Right atrium auricular region (tissue), 2 donors: ENCODE measurements at places on chromosomes 12 and 14. TPM values are rescaled to one million over a fixed set of nuclear protein-coding genes. Genes with fewer than 3 reads are reported as not detected.

RAPGEF3 gene
- 19.8 TPM for total RNA-seq

IFNG-AS1 gene
- not detected for total RNA-seq

ZNF891 gene
- 1.1 TPM for total RNA-seq

PLEKHD1 gene
- not detected for total RNA-seq

OR4K5 gene
- not detected for total RNA-seq

NEUROD4 gene
- not detected for total RNA-seq

C12orf42 gene
- not detected for total RNA-seq

OLR1 gene
- total RNA-seq = 1.6 TPM
